ENCODE measurements at places on chromosomes 5 and 9.

DNA sequence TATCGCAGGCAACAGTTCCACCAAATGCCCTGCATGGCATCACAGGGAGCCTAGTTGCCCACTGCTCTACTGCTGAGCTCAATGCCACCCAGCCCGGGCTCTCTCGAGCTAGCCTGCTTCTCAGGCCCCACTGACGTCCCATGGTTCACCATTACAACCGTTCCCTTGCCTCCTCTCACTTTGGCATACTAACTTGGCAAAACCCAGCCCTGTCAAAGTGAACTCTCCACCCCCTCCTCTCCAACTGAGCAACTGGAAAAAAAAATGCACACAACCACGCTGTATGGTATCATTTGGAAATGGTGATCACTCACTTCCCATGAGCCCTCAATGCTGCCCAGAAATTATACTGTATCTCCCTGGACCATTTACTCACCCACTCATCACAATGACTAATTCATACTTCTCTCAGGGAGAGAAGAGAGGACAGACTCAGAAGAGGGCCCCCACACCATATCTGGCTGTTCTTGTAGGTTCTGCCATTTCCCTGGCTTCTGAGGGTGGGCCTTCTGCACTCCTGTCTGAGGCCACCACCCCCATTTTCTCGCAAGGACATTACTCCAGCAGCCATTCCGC is 51.4 kb upstream of the RARS1 start:
- H3K4me3 ChIP-seq, result no peak overlapping the region
- no peaks in the 10 kb centered on the region for H3K27me3 ChIP-seq
- no peaks in the 10 kb centered on the region for H3K36me3 ChIP-seq
- no peak overlapping the region for H3K27ac ChIP-seq
- DNase-seq, result no peak

DNA sequence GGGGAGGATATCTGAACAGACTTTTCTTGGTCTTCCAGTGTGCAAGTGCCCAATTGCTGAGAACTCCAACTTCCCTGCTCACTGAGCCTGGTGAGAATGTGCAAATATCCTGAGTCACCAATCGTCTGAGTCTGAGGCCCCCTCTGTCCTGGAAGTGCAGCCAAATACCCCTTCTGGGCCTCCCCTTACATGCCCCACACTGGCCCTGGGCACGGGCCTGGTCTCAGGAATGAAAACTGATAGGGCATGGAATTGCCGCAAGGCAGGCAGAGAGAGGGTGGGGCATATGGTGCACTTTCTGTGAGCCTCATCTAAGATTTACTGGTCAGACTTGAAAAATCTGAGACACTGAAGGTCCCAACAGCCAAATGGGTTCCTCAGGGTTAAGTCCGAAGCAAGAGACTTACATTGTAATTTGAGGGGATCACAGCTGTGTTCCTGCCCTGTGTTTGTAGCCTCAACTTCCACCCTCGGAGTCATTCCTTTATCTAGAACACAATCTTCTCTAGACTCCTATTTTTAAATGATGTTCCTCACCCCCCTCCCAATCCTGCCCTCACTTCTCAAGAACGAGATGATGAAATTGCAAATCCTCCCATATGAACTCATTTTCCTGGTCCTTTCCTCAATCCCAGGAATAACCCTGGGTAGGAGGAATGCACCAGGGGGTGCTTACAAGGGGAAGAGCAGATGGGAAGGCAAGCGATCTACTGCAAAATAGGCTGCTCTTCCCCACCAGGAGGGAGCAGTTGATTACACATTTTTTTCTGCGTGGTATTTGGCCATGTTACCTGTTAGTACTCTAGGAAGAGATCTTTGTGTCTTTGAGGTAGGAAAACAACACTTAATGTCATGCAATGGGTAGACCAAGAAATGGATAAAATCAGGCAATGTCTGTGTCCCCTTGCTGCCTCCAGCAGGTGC is 34.6 kb upstream of the ARHGAP26 start:
- DNase-seq, result no peak
- no peaks in the 10 kb centered on the region for H3K27me3 ChIP-seq
- no peaks in the 10 kb centered on the region for H3K36me3 ChIP-seq

DNA sequence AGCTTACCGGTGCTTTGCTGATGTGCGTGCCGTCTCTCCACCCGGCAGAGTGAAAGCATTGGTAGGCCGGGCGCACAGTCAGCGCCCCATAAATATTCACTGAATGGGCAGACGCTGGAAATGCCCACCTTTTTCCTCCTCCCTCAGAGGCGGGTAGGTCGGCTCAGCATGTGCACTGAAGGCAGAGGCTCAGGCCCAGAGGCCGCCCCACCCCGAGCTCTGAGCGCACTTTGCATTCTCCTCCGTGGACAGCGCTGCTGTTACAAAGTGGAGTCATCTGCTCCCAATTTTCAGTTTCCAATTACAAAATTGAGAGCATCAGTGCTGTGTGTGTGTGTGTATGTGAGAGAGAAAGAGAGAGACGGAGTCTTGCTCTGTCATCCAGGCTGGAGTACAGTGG is 10.6 kb downstream of the UCK1 start:
- no peaks in the 10 kb centered on the region for H3K4me1 ChIP-seq
- H3K36me3 ChIP-seq, result peaks cover 35% of the 10 kb centered on the region
- H3K27me3 ChIP-seq, result no peaks in the 10 kb centered on the region
- DNase-seq, result no peak
- H3K4me3 ChIP-seq, result no peak overlapping the region

GRCh38 chr9:6564868-6565267 is 80.7 kb downstream of the GLDC start:
- H3K4me1 ChIP-seq, result no peaks in the 10 kb centered on the region
- H3K27me3 ChIP-seq, result no peaks in the 10 kb centered on the region
- no peaks in the 10 kb centered on the region for H3K36me3 ChIP-seq

GRCh38 chr5:129717751-129718310 is 30.1 kb upstream of the MINAR2 start:
- H3K36me3 ChIP-seq, result no peaks in the 10 kb centered on the region
- no peaks in the 10 kb centered on the region for H3K4me1 ChIP-seq
- no peak for DNase-seq
- H3K27me3 ChIP-seq, result no peaks in the 10 kb centered on the region
- H3K27ac ChIP-seq, result no peak overlapping the region
- H3K4me3 ChIP-seq, result no peak overlapping the region
